Daoy (cell line): ENCODE measurements at places on chromosomes 13 and 19. TPM values are rescaled to one million over a fixed set of nuclear protein-coding genes. Genes with fewer than 3 reads are reported as not detected.

MBD3L2 gene
- not detected in 2 replicates for total RNA-seq

NLRP7 gene
- total RNA-seq: not detected in 2 replicates

TTC9B gene
- total RNA-seq: not detected in 2 replicates

LRRC63 gene
- 0.11 TPM in 1 of 2 replicates, not detected in the other for total RNA-seq

TTYH1 gene
- 1.3 TPM in 1 of 2 replicates, not detected in the other for total RNA-seq

LYPD3 gene
- 0.74 TPM in 1 of 2 replicates, not detected in the other for total RNA-seq

ETV2 gene
- not detected in 2 replicates for total RNA-seq

TMEM38A gene
- 1.0 and 1.1 TPM in 2 replicates for total RNA-seq

CEACAM4 gene
- total RNA-seq: not detected in 2 replicates

NDUFA11 gene
- total RNA-seq: 354 and 408 TPM in 2 replicates

CFD gene
- total RNA-seq: 5.7 and 18.2 TPM in 2 replicates

EPS8L1 gene
- 1.6 and 4.9 TPM in 2 replicates for total RNA-seq

PGLYRP1 gene
- total RNA-seq: not detected in 2 replicates

OR7G2 gene
- total RNA-seq: not detected in 2 replicates

CGB1 gene
- total RNA-seq: not detected in 2 replicates

NLRP9 gene
- not detected in 2 replicates for total RNA-seq
